Fibroblast of skin of right quadriceps (primary cell): ENCODE measurements at places on chromosomes 7 and 10.

GRCh38 chr7:17405786-17406185 is 107.3 kb downstream of the AHR start:
- DNase-seq = peak; percentile 82

DNA sequence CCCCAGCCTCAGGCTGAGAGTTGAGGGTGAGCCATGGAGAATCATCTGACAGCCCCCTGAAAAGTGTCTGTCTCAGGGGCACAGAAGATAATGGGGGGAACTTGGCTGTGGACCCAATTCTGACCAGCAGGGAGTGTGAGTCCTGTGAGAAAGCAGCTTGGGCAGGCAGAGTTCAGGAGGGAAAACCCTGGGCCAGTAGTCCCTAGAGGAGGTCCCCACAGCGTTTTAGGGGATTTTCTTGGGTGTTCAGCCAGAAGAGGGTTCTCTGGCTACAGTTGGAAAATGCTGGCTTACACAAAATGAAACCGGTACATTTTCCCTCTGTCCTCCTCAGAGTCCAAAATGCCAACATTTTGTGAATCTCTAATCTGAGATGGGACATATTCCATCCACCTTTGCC is 35.8 kb upstream of the TRIM8 start:
- no peak for DNase-seq

DNA sequence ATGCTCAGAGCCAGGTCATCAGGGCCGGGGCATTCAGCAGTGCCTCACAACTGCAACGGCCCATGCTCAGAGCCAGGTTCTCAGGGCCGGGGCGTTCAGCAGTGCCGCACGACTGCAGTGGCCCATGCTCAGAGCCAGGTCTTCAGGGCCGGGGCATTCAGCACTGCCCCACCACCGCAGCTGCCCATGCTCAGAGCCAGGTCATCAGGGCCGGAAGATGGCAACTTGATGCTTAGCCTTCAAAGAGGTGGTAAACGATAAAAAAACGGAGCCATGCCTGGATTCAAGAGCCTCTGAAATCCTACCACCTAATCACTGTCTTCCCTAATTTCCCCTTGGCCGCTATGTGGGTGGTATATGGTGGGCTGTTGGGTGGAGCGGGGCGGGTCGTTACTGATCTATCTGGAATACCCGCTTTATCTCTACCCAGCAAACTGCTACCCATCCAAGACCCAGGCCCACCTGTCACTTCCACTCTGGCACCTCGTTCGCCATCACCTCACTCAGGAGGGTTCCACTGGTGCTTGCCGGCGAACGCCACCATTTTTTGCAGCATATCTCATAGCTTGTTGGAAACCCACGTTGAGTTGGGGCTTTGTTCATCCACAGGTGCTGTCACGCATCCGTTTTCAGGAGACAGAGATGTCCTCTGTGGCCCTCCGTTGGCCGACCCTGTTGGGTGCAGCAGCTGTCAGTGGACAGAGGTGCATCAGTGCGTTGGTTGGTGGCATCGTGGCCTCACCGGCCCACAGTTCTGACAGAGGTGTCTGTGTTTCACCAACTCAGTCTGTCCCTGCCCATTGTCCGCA is 221.1 kb downstream of the EBF3 start:
- DNase-seq = no peak

DNA sequence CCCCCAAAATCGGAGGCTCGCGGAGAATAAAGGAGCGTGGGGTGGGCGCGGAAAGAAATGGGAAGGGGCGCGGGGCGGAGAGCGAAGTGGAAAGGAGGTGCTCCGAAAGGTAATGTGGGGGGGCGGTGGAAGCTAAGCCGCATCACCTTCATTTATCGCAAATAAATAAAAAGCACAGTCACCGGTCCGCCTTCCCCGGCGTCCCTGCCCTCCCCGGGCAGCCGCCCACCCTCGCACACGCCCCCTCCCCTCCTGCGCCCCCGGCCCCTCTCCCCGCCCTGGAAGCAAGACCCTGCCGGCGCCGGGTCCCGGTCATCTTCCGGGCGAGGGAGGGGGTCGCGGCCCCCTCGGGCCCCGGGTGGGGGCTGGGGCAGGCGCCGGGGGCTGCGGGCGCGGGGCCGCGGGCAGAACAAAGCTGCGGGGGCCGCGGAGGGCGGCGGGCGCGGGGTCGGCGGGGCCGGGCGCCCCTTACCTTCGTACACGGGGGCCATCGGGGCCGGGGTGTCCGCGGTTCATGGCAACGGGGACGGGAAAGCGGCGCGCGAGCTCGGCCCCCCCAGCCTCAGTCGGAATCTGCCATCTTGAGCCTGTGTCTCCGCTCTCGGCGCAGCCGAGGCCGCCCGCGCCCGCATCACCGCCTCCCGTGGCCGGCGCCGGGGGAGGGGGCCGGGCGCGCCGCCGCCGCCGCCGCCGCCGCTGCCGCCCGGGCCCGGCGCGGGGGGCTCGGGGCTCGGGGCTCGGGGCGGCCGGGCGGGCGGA is 486 bp downstream of the HIPK2 start:
- DNase-seq = peak; percentile 20

- DNase-seq = peak; percentile 19
Observed at GRCh38 chr7:74344132-74344496, 54.9 kb downstream of the CLIP2 start.

GRCh38 chr7:45682836-45683555 is 108.8 kb downstream of the ADCY1 start:
- DNase-seq = no peak

GRCh38 chr7:40463446-40463845 is 328.6 kb downstream of the SUGCT start:
- no peak for DNase-seq

DNA sequence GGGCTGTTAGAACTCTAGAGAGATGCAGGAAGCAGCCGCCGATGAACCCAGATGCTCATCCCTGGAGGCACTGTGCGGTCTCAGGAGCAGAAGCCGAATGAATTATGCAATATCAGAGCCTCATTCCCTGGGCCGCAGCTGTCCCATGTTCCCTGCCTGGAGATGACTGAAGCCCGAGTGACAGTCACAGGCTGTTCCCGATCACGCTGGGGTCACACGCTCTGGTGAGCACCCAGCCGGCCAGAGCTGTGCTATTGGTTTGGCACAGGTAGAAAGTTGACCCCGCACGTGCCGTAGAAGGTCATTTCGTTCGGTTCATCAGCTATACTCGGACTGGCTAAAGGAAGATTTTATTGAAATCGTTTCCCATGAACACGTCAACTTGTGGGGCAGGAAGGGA is 140.5 kb upstream of the SH2B2 start:
- no peak for DNase-seq

- DNase-seq = no peak
Observed at GRCh38 chr7:141562036-141562435, 10.8 kb downstream of the AGK start.

DNA sequence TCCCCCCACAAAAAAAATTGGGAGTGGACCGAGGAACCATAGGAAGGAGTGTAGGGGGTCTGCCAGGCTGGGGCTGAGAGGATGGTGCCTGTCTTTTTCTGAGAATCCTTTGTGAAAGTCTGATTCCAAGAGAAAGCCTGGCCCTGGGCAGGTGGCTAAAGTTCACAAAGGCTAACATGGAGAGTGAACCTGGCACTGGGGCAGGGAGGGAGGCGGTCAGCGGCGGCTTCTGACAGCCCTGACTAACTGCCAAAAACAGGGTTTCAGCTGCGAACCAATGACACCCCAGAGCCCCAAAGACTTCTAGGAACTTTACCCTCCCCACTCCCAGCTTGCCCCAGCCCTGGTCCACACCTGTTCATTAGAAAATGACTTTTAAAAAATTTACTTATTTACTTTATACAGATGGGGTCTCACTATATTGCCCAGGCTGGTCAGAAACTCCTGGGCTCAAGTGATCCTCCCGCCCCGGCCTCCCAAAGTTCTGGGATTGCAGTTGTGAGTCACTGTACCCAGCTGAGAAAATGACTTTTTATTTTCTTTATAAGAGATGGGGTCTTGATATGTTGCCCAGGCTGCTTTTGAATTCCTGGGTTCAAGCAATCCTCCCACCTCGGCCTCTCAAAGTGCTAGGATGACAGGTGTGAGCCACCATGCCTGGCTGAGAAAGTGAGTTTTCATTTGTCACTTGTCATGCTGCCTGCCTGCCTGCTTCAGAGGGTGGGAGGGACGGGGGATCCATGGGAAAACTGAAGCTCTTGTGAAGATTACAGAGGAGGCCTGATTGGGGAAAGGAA is 61.0 kb upstream of the DUSP5 start:
- no peak for DNase-seq

DNA sequence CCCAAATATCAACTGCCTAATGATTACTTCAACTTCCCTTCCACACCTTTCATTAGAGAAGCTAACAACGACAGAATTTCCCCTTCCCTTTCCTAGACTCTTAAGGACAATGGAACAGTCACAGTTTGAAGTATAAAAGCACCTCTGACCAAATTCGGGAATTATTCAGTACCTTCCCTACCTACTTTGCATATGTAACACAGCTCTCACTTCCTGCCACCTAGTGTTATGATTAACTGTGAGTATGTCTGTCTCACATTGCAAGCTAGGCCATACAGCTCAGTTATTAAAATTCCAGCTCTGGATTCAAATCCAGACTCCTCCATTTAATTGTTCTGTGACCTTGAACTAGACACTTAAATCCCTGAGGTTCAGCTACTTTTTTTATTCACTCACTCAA is 44.8 kb upstream of the HPSE2 start:
- DNase-seq = no peak

- DNase-seq = no peak
Observed at GRCh38 chr10:81708929-81709328, 166.1 kb upstream of the NRG3 start.

DNA sequence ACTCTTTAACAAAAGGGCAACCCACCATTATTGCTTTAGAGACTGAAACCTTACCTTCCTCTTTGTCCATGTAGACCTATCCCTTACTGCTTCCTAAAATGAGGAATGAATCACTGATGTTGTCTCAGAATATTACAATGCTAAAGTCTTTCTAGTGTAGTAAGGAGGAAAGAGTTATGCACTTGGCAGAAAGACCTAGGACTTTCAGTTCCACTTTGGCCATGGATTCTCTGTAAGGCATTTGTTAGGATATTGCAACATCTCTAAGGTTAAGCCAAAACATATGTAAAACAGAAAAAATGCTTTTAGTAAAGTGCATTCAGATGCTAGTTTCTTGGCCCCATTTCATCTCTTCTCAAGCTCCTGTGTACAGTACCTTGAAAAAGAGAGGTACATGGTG is 230.9 kb downstream of the PARD3 start:
- peak; percentile 91 for DNase-seq

DNA sequence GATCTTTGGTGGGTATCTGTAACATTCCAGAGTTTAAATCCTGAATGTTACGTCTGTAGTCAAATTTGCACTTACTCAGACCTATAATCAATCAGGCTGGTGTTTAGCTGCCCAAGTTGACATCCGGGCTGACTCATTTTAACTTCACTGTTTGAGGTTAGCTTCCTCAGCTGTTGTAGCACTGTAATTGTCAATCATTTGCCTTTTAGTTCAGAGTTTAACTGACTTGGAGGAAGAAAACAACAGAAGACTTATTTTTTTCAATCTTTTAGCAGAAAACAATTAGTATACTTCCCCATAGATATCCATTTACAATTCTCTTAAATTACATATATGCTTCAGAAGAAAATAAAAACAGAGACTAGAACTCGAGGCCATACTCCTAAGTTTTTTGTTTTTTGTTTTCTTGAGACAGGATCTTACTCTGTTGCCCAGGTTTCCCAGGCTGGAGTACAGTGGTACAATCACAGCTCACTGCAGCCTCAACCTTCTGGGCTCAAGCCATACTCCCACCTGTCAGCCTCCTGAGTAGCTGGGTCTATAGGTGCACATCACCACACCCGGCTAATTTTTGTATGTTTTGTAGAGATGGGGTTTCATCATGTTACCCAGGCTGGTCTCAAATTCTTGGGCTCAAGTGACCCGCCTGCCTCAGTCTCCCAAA is 38.5 kb upstream of the LRRC17 start:
- peak; percentile 87 for DNase-seq

DNA sequence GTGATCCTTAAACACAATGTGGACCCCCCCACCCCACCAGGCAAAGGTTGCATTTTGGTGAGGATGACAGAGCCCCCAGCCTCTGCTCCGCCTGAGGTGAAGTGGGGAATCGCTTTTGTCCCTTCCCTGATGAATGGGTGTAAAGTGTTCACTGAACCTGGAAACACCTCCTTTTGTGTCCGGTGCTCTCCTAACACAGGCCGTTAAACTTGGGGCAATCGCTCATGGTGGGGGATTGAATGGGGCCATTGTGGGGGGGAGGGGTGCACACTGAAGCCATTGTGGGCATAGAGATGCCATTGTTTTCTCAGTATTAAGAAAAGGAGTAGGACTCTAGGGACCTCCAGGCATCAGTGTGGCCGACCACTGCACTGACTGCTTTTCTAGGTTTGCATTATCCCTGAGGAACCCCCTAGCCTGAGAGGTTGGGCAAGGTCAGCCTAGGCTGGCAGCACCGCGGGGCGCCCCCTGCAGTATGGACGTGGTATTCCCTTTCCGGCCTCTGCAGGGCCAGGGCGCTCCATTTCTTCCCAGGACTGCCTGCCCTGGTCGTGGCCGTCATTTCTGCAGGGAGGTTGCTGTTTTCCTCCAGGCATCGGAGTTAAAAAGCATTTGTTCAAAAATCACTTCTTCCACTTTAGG is 158.3 kb downstream of the TCF7L2 start:
- DNase-seq = no peak

- peak; percentile 52 for DNase-seq
Observed at GRCh38 chr10:93954726-93955363, 38.9 kb upstream of the PLCE1 start.

- peak; percentile 25 for DNase-seq
Observed at GRCh38 chr7:34057956-34058355, 152.6 kb downstream of the BMPER start.

GRCh38 chr10:51244748-51245490 is 170.6 kb downstream of the PRKG1 start:
- peak; percentile 87 for DNase-seq

GRCh38 chr7:12436896-12437535 is 33.4 kb upstream of the VWDE start:
- DNase-seq = peak; percentile 77

DNA sequence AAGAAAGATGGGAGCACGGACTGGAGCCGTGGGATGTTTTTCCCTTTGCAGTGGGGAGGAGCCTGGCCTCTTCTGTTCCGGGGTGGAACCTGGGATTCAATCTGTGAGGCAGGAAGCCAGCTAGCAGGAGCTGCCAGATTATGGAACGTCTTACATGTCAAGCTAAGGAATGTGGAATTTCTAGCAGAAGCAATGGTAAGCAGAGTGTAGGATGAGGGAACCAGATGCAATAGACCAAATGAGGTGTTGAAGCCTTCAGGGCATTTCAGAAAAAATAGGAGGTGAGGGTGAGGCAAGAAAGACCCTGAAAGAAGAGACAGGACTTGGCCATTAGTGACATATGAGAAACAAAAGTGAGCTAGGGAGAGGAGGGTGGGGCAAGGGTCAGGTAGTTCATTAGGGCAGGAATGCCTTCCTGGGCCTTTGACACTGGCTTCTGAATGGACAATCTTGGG is 105.5 kb downstream of the CHN2 start:
- DNase-seq = peak; percentile 63
